ENCODE measurements at places on chromosomes 1 and 21.

GRCh38 chr1:39098546-39099250 lies 72.5 kb downstream of the NDUFS5 start:
- DNase-seq, result no peak

GRCh38 chr21:36705679-36706481 lies 7.0 kb downstream of the SIM2 start:
- DNase-seq, result no peak

GRCh38 chr1:41381692-41382479 lies 20.7 kb downstream of the FOXO6 start:
- no peak for DNase-seq

- no peak for DNase-seq
Observed at GRCh38 chr1:205665201-205666045, 14.9 kb downstream of the SLC45A3 start.

DNA sequence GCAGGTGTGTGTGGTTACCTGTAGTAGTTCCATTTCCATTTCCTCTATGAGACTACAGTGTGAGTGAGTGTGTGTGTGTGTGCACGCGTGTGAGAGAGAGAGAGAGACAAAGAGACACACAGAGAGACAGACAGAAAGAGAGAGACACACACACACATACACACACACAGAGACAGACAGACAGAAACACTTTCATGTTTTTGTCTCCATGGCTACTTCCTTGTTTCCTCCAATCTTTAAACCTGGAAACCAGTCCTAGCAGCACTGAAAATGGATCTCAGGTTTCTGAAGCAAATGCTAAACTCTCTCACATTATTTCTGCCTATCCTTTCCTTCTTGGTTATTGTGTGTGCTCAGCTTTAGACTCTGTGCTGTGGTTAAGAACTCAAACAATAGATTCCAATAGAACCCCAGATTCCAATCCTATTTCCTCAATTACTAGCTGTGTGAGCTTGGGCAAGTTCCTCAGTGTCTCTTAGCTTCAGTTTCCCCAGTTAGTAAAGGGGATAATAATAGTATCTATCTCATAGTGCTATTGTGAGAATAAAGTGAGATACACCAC lies 22.4 kb upstream of the ABCD3 start:
- no peak for DNase-seq

GRCh38 chr21:44334329-44335030 lies 4.7 kb downstream of the CFAP410 start:
- no peak for DNase-seq
